NCI-H187 (cell line): ENCODE measurements at places on chromosomes 6 and 20.

DNA sequence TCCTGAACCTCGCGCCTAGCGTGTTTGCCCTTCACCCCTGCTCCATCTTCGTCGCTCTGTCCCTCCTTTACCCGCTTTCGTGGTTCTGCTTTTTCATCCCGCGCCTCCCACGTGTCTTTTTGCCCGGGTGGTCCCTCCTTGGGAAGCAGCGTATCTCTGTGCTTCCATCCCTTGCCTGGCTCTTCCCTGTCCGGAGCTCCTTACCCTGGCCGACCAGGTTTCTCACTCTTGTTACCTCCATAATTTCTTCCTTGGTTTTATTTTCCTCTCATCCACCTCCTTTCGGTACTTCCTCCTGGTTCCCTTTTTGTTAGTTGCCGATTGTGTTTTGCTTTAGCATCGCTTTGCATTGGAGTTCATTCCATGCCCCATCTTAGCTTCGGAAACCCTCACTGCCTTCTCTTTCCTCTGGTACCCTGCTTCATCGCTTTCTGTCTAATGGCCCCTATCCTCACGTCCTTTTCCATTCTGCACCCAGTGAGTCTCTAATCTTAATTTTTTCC lies 735 bp downstream of the FAM135A start:
- DNase-seq: no peak

DNA sequence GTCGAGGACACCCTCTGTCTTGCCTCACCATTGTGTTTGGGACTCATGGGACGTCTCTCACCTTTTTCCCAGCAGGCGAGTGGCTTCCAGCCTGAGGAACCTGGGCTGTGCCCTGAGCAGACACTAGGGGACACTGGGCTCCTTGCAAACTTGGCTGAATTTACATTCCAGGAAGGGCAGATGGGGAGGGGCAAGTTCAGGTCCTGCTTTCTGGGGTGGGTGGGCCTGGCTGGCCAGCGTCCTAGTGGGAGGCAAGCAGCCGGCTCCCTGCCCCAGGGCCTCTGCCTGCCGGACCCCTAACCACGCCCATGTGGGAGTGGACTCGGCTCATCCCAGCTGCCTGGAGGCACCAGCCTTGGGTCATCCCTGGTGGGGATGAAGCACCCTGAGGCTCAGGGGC lies 48.2 kb upstream of the MLN start:
- no peak for DNase-seq

- no peak for DNase-seq
These were observed 143.2 kb downstream of the PTCHD4 start for GRCh38 chr6:47967843-47968242.

- no peak for DNase-seq
These were observed 1.3 kb downstream of the EPPIN start for GRCh38 chr20:45545754-45546453.

GRCh38 chr6:154408891-154409500 lies 52.4 kb upstream of the IPCEF1 start:
- DNase-seq: no peak

- no peak for DNase-seq
These were observed 3.0 kb downstream of the SPINT4 start for GRCh38 chr20:45725134-45725533.

DNA sequence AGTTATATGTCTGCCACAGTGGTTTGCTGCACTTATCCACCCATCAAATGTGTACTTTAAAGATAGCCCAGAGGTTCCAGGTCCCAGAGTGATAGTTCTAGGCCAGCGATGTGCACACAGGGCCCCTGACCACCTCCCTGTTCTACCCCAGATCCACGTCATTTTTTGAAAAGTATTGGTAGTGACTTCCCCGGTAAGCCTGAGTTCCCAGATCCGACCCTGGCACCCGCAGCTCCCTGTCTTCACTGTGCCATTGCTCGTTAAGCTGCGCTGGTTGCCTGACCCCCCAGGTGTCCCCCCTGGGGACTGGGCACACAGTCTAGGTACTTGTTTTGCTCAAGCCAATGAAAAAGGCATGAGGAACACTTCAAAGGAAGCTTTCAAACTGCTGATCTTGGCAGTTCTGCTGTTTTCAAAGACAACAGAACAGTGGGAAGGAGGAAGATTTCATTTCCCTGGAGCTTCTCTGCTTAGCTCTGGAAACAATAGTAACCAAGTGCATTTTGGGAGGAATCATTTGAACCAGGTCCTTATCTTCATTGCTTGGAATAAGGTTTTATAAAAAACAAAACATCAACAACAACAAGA lies 116.3 kb upstream of the TAB2 start:
- no peak for DNase-seq

GRCh38 chr20:51360451-51361201 lies 181.9 kb downstream of the NFATC2 start:
- DNase-seq: no peak

DNA sequence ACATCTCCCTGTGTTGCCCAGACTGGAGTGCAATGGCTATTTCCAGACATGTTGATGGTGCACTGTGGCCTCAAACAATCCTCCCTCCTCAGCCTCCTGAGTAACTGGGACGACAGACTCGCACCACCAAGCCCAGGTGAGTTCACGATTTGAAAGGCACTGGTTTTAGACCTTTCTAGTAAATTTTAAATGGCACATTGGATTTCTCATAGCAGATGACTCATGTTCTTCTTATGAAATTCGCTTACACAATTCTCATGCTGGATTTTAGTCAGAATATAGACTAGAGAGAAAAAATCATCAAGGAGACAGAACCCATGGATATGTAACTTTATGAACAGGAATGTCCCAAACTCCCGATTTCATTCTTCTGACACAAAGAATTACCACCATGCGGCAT lies 18.1 kb upstream of the PXDC1 start:
- DNase-seq: no peak

DNA sequence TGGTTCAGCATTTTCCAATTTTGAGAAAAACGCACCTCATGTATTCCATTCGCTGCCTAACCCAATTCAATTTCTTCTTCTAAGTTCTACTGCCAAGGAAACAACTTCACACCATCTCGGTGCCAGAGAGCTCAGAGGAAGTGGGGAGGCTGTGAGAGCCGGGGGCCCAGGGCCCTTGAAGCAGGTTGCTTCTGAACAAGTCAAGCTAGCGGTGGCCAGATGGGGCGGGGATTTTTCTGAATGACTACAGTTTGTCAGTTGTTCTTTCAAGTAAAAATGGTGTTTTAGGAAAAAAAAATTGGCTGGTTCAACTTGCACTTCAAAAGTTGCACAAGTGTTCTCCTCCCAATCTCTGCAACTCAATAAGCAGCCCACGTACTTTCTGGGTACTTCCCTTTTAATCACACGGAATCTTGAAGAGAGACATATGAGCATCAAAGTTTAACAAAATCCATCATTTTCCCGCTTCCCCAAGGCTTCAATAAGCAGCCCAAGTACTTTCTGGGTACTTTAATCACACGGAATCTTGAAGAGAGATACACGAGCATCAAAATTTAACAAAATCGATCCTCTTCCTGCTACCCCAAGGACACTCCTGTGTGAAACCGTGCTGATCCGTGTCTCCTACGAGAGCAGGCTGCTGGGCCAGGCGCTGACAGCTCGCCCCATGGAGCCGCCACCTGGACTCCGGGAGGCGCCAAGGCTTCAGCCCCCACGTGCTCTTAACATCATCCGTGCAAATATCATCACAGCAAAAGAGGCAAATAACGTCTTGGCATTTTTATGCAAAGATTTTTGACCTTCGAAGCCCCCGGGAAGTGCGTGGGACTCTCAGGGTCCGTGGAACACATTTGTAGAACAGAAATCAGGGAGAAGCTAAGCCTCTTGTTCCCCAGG lies 186.7 kb upstream of the PDE10A start:
- no peak for DNase-seq

DNA sequence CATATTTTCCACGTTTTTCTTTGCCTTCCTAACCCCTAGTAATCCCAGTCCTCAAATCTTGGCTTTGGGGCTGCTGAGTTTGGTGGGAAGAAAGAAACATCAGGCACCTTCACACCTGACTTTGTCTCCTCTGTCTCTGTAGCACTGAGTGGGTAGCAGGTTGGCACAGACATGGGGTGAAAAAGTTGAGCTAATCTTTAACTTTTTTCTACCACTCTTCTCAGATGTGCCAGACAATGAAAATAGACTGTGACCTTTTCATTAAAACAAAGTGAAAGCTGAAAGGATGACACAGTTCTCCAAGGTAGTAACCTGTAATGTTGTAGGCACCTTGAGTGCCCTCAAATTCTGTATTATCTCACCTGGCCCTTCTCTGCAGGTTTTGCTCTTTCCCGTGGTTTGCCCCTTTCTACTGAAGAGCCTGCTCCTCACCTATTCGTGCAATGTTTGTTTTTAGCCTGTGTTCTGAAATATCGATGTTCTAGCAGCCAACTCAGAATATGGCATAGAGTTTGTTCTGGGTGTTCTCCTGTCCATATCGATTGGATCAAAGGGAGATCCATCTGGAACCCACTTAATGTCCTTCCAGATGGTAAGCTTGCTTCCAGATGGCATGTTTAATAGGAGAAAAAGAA lies 57.8 kb upstream of the ATXN1 start:
- no peak for DNase-seq

GRCh38 chr20:44166477-44166876 lies 20.5 kb downstream of the JPH2 start:
- DNase-seq: no peak

DNA sequence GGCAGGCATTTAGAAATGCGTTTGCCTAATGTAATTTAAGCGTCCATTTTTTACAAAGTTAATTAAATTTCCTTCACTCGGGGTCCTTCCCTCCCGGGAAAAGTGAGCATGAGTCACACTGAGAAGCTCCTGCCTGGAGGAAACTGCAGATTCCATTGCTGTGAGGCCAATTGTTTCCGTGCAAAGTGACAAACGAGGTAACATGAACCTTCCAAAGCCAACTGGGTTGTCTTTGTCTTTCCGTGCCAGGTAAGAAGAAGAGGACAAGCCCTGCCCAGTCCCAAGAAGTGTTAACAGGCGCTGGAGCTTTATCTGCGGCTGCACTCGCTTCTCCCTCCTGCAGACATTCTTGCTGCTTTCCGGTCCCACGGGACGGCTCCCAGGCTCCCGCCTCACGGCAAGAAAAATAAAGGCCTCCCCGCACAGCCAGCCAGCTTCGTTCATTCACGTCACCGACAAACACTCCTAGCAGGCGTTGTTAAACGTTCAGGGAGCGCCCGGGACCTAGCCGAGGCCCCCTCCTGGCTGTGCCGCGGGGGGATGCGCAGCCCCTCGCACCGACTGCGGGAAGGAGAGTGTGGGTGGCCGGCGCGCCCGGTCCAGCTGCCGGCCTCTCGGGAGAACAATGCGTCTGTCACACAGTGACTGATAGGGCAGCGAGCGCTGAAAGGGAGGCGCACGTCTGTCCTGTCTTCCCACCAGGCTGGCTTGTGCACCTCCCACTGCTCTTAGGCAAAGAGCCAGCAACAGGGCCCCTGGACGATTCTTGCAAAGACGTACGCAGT lies 61.5 kb upstream of the HDDC2 start:
- DNase-seq: peak; percentile 39

DNA sequence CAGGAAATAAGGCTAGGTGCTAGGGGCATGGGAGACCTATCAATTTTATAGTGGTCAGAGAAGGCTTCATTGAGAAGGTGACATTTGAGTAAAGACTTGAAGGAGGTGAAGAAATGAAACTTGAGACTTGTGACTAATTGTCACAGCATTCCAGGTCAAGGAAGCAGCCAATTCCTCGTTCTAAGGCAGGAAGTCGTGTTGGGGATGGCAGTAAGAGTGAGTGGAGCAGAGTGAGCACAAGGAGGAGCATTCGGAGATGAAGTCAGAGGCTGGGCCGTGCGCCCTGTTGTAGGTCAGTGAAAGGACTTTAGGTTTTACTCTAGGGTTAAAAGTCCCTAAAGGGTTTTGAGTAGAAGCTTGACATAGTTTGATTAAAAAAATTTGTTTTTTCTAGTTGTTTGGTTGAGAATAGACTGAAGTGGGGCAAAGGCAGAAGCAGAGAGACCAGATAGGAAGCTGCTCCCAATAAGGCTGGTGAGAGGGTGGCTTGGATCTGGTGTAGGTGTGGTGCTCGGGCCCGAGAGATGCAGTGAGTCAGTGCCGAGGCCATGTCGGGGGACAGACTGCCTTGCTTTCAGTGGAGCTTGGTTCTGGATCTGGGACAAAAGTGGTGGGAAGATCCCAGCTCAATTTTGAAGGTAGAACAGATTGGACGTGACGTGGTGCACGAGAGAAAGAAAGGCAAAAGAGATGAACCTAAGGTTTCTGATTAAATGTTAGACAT lies 2.6 kb upstream of the RSPH3 start:
- no peak for DNase-seq

DNA sequence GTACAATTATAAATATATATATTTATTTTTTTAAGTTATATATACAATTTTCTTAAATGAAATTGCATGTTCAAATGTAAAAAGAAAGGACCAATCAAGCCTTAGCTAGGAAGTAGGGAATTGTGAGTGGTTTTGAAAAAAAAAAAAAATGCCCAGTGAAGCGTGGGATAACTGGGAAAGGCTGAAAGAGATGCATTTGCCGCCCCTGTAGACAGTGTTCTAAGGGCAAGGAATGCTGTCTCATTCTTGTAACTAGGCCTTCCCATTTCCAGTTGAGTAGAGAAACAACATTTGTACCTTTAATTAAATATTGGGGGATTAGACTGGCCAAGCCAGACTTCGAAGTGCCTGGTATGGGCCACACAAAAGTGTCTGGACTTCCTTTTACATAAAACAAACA lies 430.1 kb upstream of the SLC35B3 start:
- DNase-seq: no peak

- no peak for DNase-seq
These were observed 900.0 kb downstream of the KIF16B start for GRCh38 chr20:15673206-15673605.

- DNase-seq: no peak
These were observed 48.5 kb upstream of the HACE1 start for GRCh38 chr6:104908031-104908887.

GRCh38 chr6:42226645-42227143 lies 9.0 kb upstream of the MRPS10 start:
- no peak for DNase-seq
